SJCRH30 (cell line): ENCODE measurements at places on chromosomes 5 and 9. TPM values are rescaled to one million over a fixed set of nuclear protein-coding genes. Genes with fewer than 3 reads are reported as not detected.

BTF3 gene
- total RNA-seq = 1,145 and 1,184 TPM in 2 replicates

CCL21 gene
- total RNA-seq = not detected in 2 replicates

DNA sequence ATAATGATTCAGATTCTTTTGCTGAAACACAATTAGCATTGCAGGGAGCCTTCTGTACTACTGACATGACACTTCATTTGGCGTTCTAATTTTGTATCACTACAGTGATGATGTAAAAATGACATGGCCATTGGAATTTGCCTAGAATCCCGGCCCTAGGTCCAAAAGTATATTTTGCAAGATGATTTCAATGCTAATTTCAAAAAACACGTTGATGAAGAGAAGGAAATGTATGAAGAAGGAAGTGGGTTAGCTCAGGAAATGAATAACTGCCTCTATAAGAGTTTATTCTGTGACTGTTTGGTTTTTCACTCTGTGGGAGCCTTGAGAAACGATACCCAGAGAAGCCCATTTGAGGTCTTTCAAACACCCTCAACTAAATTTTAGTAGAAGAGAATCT lies 59.3 kb downstream of the OSTF1 start:
- peaks cover 9% of the 10 kb centered on the region for H3K4me1 ChIP-seq
- no peak overlapping the region for H3K27ac ChIP-seq
- H3K36me3 ChIP-seq = peaks cover 26% of the 10 kb centered on the region
- H3K4me3 ChIP-seq = no peak overlapping the region
- no peak for DNase-seq

DNA sequence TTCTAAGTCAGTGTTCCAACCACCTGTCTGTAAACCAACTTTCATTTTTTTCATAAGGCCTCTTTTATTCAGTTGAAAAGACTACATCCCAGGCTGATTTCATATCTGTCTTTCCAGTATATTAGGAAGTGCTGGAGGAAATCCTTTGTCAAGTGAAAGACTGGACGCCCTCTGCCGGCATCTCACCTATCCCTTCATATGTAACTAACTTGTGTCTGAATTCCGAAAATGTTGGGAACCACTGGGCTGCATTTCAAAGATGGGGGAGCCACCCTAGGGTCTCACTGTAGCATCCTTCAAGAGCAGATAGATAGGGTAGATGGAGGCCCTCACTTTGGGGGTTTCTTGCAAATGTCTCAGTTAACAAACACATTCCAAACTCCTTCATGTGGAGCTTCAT lies 569.8 kb downstream of the CTNND2 start:
- no peak overlapping the region for H3K4me3 ChIP-seq
- no peaks in the 10 kb centered on the region for H3K4me1 ChIP-seq
- H3K36me3 ChIP-seq = no peaks in the 10 kb centered on the region
- no peak overlapping the region for H3K27ac ChIP-seq
- DNase-seq = no peak
- no peaks in the 10 kb centered on the region for H3K27me3 ChIP-seq
